ENCODE measurements at places on chromosomes 2 and 18.

GRCh38 chr2:197606180-197606579 lies 69.2 kb downstream of the RFTN2 start:
- no peak for DNase-seq

- DNase-seq: no peak
These were observed 131.4 kb downstream of the CLIP4 start for GRCh38 chr2:29246383-29247300.

GRCh38 chr2:233486778-233487552 lies 79.6 kb downstream of the USP40 start:
- DNase-seq: no peak

GRCh38 chr2:228377533-228377932 lies 196.0 kb upstream of the SPHKAP start:
- DNase-seq: no peak

DNA sequence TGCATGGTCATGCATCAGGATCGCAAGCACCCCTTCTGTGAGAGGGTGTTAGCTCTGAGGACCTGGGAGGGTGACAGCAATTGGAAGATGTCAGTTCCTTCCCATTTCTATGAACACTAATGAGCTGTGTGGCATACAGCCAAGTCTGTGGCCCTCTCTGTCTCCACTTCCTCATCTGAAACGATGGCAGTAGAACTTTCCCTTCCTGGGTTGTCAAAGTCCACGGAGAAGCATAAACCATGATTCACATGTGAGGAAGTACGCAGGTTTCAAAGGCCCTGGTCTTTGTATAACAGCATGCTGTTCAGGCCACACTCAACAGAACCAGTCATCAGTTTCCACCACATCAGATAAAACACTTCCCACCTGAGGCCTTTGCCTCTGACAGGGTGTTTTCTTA lies 167.4 kb upstream of the RAB6C start:
- DNase-seq: no peak

DNA sequence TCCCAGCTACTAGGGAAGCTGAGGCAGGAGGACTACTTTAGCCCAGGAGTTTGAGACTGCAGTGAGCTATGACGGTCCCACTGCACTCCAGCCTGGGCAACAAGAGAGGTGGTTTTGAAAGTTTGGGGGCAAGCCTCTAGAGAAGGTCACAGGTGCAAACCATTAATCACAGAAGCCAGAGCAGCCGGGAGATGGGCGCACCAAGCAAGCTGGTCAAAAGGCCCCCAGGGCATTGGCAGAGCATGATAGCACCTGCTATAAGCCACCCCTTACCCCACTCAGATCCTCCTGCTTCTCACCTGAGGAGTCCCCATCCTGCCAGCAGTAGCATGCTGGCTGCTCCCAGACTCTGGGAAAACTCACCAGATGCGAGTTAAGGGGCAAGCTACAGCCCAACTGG lies 116.1 kb upstream of the RAB12 start:
- no peak for DNase-seq
